RWPE1 (cell line): ENCODE measurements at places on chromosomes 11 and 22.

- DNase-seq: no peak
Measured at GRCh38 chr11:68037411-68038225, 1.2 kb upstream of the TCIRG1 start.

GRCh38 chr11:76745561-76746207 lies 37.5 kb upstream of the TSKU start:
- DNase-seq: no peak

- no peak for DNase-seq
Measured at GRCh38 chr11:43507171-43507570, 148.5 kb downstream of the TTC17 start.

DNA sequence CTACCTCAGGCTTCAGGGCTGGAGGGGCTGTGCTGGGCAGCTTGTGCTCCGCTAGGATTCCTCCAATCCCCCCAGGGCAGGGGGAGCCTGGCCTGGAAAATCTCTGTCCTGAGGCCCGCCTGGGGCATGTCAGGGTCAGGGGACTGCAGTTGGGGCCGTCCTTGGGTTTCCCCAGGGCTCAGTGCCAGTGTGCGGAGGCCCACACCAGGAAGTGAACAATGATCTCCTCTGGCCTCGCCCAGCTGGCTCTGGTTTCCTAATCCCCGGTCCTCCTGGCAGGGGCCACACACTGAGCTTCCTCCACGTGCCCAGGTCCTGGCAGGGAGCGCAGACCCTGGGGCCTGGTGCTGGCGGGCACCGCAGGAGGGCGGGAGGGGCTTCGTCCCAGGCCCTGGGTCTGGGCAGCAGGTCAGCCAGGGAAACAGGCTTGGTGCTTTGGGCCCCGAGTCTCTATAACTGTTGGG lies 1.4 kb upstream of the MUC2 start:
- peak; percentile 57 for DNase-seq

- DNase-seq: no peak
Measured at GRCh38 chr11:61978703-61979661, 11.5 kb upstream of the FTH1 start.

- peak; percentile 44 for DNase-seq
Measured at GRCh38 chr11:109547356-109548027, 125.5 kb downstream of the C11orf87 start.

GRCh38 chr22:44718418-44718817 lies 16.4 kb downstream of the PRR5 start:
- no peak for DNase-seq

DNA sequence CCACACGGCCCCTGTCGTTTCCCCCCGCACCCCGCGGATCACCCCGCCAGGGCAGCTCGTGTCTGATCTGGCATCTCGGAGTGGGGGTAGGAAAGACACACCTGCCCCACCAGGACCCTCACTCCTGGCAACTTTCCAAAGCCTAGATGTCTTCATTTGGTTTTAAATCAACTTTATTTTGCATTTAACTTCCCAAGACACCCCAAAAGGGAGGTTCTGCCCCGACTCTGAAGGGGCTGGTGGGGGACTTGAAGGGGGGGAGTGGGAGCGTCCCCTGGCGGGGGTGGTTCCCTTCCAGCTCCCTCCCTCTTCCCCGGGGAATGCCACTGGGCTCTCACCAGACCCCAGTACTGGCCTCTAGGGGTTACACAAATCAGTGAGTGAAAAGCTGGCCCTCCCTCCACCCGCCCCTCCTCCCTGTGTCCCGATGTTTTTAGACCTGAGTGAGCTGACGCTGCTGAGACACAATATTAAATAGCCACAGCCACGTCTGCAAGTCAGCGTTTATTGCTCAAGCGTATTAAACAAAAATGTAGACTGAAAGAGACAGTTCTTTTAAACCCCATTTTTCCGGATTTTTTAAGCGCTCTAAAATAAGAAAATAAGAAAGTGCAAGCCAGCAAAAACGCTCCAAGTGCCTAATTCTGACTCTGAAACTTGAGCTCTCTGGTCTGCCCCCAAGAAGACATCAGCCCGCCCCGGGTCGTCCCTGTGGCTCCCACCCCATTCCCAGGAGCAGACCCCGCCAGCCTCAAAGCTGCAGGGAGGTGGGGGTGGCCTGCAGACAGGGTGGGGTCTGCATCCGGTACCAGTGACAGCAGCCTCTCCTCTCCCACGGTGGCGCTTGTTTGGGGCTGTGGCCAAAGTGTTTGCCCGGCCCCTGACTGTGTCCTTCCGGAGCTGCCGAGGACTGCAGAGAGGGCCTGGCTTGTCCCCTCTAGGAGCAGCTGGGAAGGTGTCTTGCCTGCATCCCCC lies 1.1 kb upstream of the TTLL8 start:
- peak; percentile 15 for DNase-seq

- no peak for DNase-seq
Measured at GRCh38 chr11:81331611-81332235, 1401.9 kb downstream of the FAM181B start.

DNA sequence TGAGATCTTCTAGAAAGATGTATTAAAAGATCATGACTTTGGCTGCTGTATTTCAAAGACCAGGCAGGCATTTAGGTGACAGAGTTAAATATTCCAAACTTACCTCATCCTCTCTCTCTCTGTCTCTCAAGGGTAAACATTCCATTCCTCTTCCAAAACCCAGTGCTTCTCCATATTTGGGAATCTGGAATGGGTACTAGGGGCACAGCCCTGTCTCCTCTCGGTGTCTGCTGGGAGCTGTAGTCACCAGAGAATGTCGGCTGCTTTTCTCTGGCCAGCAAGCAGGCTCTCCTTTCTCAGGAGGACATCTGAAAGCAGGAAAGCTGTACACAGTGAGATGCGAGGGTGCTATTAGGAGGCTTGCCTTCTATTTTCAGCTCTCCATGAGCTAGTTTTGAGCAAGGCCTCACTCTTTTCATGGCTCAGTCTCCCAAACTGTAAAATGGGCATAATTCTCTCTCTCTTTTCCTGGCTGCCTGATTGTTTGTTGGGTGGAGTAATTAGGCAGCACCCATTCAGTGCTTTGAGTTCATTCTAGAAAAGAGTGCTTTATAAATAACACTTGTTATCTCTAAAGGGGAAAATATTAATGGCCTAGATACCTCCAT lies 9.3 kb upstream of the PEX26 start:
- no peak for DNase-seq

DNA sequence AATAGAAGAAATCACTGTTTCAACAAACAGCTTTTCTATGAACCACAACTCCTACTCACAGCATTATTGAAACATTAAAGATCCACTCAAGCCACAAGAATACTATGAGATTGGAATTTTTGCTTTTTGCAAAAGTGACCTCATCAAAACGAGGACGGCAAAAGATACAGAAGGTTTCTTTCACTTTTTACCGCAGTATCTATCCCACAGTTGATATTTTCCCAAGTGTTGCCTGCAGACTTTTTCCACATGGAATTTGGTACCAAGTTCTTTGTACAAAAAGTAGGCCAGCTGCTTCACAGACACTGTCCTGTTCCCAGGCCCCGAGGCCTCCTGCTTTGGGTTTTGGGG lies 204.0 kb downstream of the TBC1D22A start:
- no peak for DNase-seq

DNA sequence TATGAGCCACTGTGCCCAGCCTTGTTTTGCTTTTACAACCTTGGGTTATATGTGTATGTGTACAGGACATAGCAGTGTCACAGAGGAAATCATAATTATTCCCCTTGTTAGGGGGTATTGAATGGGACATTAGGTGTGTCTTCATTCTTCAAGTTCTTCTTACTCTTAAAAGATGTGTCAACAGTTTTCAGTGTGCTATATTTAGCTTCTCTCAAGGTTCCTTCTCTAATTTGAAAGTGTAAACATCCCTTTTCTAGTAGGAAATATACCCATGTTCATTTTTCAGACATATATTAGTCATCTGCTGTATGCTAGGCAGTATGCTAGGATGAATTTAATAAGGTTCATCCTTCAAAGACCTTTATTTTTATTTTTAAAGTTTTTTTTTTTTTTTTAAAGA lies 17.1 kb downstream of the PCF11 start:
- DNase-seq: no peak

DNA sequence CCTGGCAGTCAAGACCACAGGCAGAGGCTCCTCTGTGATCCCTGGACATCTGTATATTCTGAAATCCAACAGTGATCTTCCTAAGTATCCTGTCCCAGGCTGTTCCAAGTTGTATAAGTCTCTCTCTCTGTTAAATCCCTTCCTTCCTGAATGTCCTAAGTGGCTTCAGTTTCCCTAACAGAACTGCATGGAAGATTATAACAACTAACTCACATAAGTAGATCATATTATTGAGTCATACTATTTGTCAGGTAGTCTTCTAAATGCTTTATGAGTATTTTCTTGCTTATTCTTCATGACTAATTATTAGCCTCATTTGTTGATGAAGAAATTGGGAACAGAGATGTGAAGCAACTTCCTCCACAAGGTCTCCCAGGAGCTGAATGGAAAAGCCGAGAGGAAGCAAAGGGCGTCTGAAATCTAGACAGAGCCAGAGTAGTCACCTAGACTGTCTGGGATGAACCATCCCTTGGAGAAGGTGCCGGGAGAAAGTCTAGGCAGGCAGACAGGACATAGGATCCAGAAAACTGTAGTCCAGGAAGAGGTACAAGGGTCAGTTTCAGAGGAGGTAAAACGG lies 93.2 kb upstream of the FAT3 start:
- DNase-seq: peak; percentile 24

DNA sequence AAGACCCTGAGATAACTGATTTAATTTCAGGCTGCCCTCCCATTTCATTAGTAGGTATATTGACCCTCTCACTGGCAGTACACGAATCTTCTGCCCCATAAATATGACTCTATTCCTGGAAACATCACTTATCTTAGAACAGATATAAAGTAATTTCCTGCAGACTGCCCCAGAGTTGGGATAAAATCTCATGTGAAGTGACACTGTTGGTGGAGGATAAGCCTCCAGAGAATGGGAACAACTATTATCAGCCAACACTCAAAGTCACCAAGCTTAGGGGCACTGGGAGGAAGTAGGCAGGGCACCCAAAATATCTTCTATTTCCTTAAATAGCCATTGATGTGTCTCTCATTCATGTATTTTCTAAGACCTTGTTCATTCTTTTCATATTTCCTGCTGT lies 8.2 kb downstream of the OR51B5 start:
- no peak for DNase-seq

DNA sequence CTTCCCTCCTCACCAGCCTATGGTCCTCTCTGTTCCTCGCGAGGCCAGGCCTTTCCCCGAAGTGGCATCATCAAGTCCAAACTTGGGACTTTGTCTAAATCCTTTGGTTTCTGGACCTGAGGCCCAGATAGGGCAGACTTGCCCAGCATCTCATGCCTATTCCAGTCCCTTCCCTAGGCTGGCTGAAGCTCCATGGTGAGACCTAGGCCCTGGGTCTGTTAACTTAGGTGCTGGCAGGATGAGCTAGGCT lies 11.5 kb downstream of the RELA start:
- DNase-seq: no peak

- no peak for DNase-seq
Measured at GRCh38 chr22:44894782-44895181, 115.0 kb downstream of the PHF21B start.

DNA sequence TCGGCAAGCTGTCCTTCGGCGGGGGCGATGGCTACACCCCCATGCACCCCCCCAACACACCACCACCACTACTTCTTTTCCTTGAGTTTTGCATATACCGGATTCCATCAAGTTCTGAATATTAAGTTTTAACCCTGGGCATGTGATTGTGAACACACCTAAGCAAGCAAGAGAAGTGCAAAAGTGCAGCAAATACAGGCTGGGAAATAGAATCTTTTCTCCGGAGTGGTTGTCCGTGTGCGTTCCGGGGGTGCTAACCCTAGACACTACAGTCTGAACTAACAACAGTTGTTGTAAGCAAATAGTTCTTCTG lies 574 bp downstream of the PRSS23 start:
- DNase-seq: no peak

GRCh38 chr11:81342966-81343365 lies 1390.7 kb downstream of the FAM181B start:
- DNase-seq: no peak

DNA sequence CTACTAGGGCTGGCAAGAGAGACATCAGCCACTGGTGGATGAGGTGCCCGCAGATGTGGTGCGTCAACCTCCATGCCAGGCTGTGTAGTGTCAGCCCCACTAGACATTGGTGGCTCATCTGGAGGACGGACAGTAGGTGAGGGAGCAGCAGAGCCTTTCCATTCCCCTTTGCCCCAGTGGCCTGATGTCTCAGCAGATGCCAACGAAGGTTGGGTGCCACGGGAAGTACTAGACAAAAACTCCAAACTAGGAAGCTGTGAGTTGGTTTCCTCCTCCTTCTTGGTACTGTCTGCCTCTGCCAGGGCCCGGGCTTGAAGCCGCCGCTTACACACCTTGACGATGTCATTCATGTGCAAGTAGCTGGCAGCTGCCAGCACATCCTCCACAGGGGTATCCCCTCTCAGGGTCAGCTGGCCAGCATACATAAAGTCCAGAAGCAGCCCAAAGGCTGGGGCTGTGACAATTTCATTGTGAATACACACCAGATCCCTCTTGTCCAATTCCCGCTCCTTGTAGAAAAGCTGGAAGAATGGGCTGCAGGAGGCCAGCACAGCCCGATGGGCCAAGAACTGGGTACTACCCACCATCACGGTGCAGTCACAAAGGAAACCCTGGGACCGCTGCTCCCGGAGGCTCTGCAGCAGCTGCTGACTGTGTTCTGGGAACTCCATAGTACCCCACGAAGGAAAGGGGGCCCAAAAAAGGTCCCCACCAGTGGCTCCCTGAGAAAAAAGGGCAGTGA lies 795 bp downstream of the ZBTB3 start:
- DNase-seq: no peak

GRCh38 chr11:128214263-128214662 lies 373.1 kb downstream of the ETS1 start:
- DNase-seq: no peak

GRCh38 chr22:21766691-21767462 lies 31.3 kb upstream of the YPEL1 start:
- no peak for DNase-seq

- DNase-seq: no peak
Measured at GRCh38 chr11:28621753-28622152, 513.6 kb downstream of the METTL15 start.

DNA sequence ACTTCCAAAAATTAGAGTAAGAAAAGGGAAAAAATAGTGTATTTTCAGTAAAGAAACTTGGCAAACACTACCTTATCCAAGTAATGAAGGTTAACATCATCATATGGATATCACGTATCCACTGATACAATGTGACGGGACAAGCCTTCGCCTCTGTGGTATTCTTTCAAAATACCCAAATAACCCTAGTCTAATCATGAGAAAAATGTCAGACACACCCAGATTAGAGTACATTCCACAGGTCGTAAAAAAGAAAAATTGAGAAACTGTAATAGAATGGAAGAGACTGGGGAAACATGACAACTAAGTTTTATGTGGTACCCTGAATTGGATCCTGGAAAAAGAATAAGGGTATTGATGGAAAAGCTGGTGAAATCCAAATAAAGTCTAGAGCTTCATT lies 48.9 kb downstream of the NARS2 start:
- peak; percentile 24 for DNase-seq

DNA sequence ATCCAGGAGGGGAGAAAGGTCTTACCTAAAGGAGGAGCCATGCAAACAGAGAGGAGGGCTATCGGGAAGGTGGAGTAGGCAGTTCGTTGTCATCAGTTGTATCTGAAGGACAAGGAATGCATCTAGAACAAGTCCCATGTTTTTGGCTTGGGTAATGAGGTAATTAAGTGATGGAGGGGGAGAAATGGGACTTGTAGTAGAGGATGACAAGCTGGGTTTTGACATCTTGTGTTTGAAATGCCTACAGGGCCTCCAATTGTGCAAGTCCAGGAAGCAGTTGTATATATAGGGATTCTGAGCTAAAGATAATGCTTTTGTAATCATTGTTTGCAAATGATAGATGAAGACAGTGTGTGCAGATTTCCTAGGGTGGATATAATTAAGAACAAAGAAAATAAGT lies 622.8 kb downstream of the NTM start:
- no peak for DNase-seq

GRCh38 chr11:134995741-134996140 lies 583.7 kb upstream of the B3GAT1 start:
- no peak for DNase-seq
